ENCODE measurements at places on chromosomes 12 and 14.

- DNase-seq = no peak
Observed at GRCh38 chr12:132399092-132400010, 70.0 kb upstream of the GALNT9 start.

- DNase-seq = peak; percentile 44
Observed at GRCh38 chr12:7130701-7131501, 730 bp downstream of the CLSTN3 start.

DNA sequence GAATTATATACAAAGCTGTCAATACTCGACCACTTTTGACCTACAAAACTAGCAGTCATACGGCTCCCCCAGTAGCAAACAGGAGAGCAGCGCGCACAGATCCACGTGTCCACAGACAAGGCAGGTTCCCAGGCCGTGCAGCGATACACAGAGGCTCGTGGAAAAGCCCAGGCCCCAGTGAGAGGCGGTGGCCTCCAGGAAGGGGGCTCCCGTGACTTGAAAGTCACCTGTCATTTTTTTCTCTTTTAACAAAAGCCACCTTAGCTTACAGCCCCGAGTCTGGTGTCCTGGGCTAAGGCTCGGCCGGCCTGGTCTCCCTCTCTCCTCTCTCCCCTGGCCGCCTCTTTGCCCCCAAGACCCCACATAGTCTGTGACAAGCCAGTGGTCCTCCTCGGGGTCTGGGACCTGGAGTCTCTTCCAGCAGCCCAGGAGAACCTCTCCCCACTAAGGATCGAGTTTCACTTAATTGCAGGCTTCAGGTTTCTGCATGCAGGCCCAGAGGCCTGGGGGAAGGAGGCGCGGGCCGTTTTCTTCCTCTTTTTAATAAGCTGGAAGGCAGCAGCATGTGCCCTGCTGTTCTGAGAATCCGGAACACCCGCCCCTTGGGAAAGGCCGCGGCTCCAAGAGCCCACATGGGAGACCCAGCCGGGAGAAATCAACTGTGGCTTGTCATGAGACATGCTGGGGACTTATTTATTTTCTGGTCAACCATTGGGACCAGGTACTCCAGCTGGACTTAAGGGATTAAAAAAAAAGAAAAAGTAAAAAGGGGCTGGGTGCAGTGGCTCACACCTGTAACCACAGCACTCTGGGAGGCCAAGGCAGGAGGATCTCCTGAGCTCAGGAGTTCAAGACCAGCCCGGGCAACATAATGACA lies 15.9 kb downstream of the NCOR2 start:
- no peak for DNase-seq

DNA sequence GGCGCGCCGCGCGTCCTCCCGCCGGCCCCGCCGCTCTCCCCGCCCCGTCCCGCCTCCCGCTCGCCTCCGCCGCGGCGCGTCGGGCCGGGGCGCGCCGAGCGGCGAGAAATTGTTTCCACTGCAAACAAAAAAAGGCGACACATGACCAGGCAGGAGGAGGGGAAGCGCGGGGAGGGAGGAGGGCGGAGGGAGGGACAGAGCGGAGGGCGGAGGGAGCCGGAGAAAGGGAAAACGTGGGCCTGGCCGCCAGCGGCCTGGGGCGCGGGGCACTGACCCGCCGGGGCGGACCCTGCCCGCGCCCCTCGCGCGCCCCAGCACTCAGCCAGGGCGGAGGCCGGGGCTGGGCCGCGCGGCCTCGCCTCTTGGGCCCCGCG lies at the start of gene FOXN3:
FOXN3 (minus strand) TSS at position 143 of the 374 bp plus-strand sequence. CDS start 4,757 bp downstream, outside the sequence.
- DNase-seq = peak; percentile 56

DNA sequence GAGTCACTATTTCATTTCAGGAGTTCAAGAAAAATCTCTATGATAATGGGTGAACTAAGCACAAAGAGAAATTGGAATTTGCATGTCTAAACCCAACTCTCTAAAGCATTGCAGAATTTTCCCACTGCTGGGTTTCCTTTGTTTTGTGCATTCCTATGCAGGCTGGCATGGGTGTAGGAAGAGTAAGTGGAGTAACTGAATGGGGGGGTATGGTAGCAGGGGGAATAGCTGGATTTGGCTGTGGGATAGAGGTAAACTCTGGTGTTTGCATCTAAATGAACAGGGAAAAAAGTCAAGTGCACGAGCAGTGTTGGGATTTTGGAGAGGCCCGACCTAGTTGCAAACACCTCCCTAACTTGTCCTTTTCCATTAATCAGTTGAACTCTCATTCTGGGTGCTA lies 159.1 kb downstream of the ANO4 start:
- DNase-seq = no peak

DNA sequence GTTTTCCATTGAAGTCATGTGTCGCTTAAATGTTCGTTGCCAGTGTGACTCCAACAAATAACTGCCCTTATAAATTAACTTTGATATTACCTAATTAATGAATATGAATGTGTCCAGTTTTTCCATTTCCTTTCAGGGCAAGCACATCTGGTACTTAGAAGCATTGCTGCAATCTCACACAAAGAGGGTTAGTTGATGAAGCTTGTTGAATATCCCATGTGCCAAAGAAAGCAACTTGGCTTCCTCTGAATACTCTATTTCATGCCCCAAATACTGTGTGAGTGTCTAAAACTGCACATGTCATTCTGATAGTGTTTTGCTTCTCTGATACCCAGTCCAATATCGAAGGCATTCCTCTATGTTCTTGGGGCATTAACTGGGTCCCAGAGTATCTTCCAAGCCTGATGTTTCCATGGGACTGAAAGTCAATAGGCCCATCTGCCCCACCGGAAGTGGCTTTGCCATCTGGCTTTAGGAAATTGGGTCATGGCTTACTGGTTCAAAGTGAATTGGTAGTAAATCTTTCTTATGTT lies 75.8 kb upstream of the CNTN1 start:
- DNase-seq = no peak
